ENCODE measurements at places on chromosomes 7 and 10.

- DNase-seq: peak; percentile 21
These were observed 135.8 kb downstream of the CAMK1D start for GRCh38 chr10:12484941-12485805.

DNA sequence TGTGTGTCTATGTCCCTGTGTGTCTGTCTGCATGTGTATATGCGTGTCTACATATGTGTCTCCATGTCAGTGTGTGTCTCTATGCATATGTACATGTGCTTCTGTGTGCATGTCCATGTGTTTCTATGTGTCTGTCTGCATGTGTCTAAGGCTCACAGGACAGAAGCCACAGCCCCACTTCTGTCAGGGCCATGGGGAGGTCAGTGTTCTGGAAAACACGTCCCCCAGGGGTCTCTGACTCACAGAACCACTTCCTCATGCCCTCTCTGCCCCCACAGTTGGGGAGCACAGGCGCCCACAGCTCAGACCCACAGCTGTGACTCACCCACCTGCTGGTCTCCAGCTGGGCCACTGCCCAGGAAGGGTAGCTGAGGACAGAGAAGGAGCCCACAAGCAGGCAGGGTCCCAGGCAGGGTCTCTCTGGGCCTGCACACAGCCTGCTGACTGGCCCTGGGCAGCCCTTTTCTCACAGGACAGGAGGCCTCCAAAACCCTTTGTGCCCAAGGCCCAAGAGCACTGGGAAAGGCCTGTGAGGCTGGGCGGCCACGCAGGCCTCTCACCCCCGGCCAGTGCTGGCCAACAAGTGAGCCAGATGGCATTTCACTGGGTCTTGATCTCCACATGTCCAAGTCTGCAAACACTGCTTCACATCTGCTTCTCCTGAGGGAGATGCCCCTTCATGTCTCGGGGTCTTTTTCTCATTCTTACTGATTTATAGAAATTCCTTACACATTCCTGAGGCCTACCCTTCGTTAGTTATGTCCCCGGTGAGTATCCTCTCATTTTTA, 102.9 kb upstream of the FAM20C start:
- no peak for DNase-seq

DNA sequence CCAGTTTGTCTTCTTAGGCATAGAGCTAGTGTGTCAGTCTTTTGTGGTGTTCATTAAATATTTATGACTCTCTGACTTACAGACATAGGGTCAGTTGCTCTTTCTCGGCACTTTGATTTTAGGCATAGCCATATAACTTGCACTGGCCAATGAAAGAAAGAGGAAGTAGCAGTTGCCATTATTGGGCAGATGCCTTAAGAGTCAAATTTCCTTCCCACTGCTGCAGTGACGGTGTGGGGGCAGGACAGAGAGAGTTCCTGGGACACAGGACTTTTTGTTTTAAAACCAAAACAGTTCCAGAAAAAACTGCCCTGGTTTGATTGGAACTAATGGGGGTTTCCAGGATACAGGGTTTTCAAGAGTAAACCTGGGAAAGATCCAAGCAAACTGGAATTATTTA, 60.2 kb upstream of the PHF14 start:
- no peak for DNase-seq

DNA sequence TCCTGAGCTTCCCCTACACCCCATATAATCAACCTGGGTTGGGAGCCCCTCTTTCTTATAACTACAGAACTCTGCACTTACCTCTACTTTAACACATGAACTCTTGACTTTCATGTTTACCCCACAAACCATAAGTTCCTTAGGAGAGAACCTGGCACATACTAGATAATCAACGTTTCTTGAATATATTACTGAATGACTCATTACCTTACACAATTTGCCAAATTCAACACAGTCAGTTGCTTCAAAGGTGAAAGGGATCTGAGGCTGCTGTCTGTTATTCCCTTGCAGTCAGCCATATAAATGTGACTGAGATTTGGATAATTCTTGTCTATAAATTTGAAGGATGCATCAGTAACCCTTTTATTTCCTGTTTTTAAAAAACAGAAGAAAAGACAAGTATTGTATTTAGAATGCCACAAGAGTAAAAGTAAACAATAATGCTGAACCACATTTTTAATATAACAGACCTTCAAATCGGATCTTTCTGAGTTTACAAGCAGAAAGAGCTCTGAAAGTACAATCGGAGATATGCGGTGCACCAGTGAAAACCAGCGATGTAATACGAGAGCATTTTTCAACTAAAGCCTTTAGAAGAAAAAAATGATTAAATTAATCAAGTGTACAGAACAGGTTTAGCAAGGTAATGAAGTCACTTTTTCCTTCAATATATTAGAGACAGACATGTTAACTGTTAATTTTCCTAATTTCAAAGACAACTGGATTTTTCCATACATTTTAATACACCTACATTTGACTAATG, 29.5 kb upstream of the LRRC17 start:
- no peak for DNase-seq

DNA sequence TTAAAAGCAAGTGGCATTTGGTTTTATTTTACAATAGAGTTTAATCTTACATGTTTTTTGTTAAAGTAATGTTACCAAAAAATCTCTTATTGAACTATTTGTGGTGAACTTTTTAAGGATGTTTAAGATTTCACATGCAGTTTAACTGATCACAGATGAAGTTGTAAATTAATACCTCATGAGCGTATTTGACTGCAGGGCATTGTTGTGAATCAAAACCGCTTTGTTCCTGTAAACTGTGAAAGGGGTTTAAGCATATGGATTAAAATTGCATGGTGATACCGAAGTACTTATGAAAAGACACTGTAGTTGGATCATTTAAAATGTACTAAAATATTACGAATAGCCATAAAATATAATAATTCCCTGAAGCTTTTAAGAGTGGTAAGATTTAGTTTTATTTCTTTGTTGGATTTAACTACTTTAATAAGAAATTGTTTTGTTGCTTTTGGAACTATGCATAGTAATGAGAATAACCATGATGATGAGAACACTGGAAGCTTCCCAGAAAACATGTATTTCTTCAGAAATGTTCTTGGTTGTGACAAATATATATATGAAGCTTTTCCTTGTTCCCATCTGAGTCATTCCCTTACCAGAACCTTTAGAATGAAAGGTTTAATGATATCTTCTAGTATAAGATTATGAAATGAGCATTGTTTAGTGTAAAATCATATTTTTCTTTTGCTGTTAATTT, 131.3 kb downstream of the ADK start:
- DNase-seq: no peak

- DNase-seq: no peak
These were observed 109.2 kb downstream of the ATE1 start for GRCh38 chr10:121818599-121818998.

DNA sequence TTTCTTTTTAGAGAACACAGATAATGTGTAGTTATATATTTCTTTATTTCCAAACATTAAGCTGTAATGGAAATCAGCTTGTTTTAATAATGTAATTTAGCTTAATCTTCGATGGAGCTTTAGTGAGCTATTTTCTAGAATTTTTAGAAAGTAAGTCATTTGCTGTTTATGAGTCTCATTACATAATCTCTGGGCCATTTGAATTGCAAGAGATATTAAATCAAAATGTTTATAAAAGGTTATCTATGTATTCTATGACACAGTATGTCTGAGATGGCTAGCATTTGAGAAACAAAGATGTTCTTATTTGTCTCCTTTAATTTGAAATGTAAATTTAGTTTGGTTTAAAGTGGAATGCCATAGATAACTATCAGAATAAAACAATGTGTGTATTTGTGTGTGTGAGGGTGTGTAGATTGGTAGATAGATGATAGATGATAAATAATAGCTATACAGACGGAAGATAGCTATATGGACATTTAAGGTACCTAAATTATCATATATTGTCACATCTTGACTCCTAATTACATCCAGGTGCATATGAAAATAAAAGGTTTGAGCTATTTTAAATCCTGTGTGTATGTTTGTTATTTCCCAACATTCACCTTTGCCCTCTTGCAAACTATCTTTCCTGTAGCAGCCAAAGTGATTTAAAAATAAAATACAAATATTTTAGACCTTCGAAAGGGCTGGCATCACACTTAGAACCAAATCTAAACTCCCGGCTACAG, 478.0 kb upstream of the KLF6 start:
- no peak for DNase-seq

DNA sequence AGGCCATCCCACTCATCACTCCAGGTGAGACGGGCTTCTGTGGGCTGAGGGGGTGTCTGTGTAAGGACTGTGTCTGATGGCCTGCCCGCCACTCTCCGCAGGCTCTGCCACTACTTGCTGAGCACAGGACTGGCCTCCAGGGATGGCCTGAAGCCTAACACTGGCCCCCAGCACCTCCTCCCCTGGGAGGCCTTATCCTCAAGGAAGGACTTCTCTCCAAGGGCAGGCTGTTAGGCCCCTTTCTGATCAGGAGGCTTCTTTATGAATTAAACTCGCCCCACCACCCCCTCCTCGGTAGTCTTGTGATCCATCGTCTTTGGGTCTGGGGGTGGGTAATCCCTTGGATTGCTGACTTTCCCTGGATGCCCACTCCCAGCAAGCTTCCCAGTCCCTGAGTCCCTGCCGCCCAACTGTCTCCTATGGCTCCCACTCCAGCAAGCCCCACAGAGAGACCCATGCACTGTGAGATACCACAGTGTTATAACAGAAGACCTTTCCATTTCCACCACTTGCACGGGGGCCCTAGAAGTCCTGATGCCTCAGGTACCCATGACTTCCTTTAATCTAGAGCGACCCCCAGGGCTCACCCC, 4.7 kb downstream of the FXYD4 start:
- no peak for DNase-seq

DNA sequence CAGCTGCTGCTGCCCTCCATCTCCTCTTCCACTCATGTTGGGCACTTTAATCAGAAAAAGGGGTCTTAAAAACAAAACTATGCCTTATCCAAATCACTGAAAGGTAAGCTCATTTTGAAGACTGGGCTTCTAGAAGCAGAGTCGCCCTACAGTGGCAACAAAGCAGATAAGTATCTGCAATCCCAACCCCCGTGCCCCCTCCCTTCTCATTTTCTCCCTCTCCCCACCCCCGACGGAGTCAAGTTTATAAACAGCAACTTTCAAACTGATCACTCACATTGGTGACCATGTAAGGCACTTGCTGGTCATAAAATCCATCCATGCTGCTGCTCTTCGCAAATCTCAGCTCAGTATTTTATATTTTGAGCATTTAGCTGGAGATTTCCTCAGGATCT, 738 bp downstream of the ETV1 start:
- no peak for DNase-seq

DNA sequence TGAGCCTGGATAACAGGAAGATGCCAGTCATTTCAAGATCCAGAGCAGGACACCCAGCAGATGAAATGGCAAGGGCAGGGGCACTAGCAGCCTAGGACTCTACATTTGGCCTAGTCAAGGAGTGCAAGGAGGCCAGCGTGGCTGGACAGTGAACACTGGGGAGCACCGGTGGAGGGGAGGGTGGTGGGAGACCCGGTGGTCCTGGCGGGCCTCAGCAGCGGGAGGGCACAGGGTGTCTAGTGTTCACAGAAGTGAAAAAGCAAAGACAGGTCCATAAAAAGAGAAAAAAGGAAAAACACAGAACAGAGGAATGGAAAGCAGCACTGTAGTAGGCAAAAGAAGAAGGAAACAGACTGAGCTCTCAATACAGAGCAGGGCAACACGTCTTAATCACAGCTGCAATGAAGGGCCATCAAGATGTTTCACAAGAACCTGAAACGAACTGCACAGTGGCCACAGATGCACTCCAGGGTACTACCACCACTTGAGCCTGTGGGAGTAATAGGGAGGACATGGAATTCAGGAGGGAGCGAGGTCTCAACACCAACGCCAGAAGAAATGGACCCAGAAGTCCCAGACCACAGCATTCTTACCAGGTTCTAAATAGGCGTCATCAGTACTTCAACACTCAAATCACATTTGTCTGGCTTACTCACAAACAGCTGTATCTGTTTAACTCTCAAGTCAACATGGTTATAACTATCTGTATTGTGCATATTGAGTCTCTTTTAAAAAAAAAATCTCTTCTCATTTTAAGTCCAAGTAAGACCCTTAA, 573.7 kb downstream of the PARD3 start:
- DNase-seq: no peak

DNA sequence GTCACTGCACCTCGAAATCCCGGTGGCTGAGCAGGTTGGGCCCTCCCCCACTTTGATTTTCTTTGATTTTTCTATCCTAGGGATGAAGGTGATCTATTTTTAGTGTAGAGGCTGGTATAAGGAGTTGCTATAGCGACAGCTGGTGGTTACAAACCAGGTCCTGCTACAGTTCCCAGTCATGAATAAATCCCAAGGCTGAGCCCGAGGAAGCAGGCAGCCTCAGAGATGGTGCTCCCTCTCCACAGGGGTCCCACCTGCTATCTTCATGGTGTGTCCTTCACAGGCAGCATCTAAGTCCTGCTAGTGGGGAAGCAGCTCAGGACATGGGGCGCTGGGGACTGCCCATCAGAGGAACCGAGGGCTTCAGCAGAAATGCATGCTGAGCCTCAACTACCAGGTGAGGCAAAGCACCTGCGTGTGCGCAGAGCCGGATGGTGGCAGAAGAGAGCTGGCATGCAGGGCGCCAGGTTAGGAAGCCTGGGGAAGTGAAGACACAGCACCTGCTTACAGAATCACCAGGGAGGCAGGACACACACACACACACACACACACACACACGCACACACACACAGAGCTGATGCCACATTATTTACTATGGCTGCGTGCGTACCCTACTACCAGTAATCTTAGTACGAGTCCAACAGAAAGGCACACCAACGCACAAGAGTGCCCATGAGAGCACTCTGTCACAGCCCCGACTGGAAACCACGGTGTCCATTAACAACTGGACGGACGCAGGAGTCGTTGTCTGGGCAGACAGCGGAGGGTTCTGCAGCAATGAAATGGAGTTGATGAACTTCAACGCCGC, 150.9 kb downstream of the PRKAG2 start:
- DNase-seq: no peak

DNA sequence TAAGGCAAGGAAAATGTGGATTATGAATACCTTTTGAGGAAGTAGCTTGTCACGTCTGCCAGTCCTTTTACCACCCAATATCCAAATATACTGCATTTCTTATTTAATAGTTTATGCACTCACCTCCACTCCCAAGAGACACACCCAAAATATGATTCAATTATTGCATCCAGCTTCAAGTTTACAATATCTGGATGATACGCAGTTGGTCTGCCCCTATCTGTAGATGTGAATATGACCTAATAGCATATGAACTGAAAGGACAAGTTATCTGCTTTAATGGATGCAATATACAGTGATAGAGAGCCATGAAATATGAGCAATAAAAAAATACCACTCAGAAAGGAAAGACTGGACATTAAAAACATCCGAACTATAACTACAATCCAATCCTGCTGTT, 159.4 kb upstream of the MAGI2 start:
- no peak for DNase-seq

- no peak for DNase-seq
These were observed 10.4 kb upstream of the FAM170B start for GRCh38 chr10:49144058-49144720.

GRCh38 chr10:60042914-60043313, 136.6 kb upstream of the CCDC6 start:
- no peak for DNase-seq
